ENCODE measurements at places on chromosomes 5 and 9. TPM values are rescaled to one million over a fixed set of nuclear protein-coding genes. Genes with fewer than 3 reads are reported as not detected.

F2RL2 gene
- total RNA-seq = 3.6 TPM

PAXX gene
- total RNA-seq = 31.5 TPM

ANKRD20A1 gene
- not detected for total RNA-seq

MTREX gene
- 198 TPM for total RNA-seq

LCN9 gene
- 2.4 TPM for total RNA-seq

TPPP gene
- not detected for total RNA-seq

GRCh38 chr9:87512311-87512710 is 14.6 kb downstream of the DAPK1 start:
- DNase-seq = no peak
- no peak overlapping the region for H3K4me3 ChIP-seq
- H3K27me3 ChIP-seq = no peaks in the 10 kb centered on the region
- peaks cover 7% of the 10 kb centered on the region for H3K4me1 ChIP-seq
- H3K27ac ChIP-seq = no peak overlapping the region
- H3K36me3 ChIP-seq = no peaks in the 10 kb centered on the region

DNA sequence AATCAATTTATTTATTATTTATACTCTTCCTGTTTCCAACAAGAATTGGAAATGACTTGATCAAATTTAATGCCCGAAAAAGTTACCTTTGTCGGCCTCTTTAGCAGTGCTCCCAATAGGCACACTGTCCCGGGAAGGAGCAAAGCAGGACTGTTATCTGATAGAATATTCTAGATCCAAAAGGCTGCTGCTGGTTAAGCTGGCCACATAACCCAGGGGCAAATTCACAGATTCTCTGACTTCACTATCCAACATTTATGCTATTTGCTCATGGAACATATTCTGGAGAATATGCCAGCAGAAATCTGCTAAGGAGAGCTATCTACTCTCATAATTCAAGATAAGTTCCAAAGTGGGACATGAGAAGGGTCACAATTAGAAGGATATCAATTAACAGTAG is 100.2 kb upstream of the DMAC1 start:
- H3K27me3 ChIP-seq = no peaks in the 10 kb centered on the region
- no peak for DNase-seq
- no peak overlapping the region for H3K4me3 ChIP-seq
- no peak overlapping the region for H3K27ac ChIP-seq

DNA sequence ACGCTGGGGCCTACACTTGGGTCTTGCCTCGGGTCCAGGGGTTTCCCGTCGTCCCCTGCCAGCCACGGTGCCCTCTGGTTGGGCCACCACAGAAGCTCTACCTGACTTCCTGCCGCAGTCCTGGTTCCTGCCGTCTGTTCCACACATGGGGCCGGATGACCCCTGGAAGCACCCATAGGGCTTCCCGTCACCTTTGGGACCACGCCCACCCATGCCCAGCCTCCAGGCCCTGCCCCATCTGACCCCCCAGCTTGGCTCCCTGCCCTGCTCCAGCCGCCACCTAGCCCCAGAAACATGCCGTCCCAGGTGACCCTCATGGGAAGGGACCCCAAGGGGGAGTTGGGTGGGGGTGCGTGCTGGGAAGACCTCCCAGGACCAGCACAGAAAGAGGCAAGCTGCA is 13.7 kb downstream of the MRPL36 start:
- H3K36me3 ChIP-seq = no peaks in the 10 kb centered on the region
- H3K27ac ChIP-seq = no peak overlapping the region
- H3K4me1 ChIP-seq = peaks cover 13% of the 10 kb centered on the region
- H3K27me3 ChIP-seq = no peaks in the 10 kb centered on the region

- H3K4me3 ChIP-seq = no peak overlapping the region
- H3K36me3 ChIP-seq = no peaks in the 10 kb centered on the region
- no peaks in the 10 kb centered on the region for H3K27me3 ChIP-seq
- DNase-seq = no peak
- H3K27ac ChIP-seq = no peak overlapping the region
These were observed 130.1 kb upstream of the ZNF608 start for GRCh38 chr5:124876566-124876965.

DNA sequence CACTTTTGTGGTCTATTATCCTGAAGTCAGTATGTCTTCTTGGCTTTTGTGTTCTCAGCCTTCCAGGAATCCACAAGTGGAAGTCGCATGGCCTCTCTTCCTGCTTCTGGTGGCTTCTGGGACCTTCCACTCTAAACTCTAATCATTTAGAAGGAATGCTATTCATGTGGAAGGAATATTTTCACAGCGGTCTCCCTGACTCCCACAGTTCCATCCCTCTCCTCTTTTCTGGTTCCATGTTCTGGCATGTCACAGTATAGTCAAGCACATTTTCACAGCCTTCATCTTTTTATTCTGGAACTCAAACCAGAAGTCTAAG is 7.3 kb upstream of the RAI14 start:
- no peak overlapping the region for H3K27ac ChIP-seq
- no peaks in the 10 kb centered on the region for H3K27me3 ChIP-seq
- H3K4me3 ChIP-seq = no peak overlapping the region
- H3K4me1 ChIP-seq = no peaks in the 10 kb centered on the region

GRCh38 chr9:91953718-91954117 is 3.7 kb upstream of the ROR2 start:
- H3K4me1 ChIP-seq = no peaks in the 10 kb centered on the region
- no peak overlapping the region for H3K27ac ChIP-seq
- no peak for DNase-seq
- no peaks in the 10 kb centered on the region for H3K36me3 ChIP-seq
- peaks cover 23% of the 10 kb centered on the region for H3K27me3 ChIP-seq

GRCh38 chr5:78756858-78757257 is 108.3 kb upstream of the LHFPL2 start:
- H3K27me3 ChIP-seq = no peaks in the 10 kb centered on the region
- no peak for DNase-seq
- no peak overlapping the region for H3K4me3 ChIP-seq
- no peak overlapping the region for H3K27ac ChIP-seq

DNA sequence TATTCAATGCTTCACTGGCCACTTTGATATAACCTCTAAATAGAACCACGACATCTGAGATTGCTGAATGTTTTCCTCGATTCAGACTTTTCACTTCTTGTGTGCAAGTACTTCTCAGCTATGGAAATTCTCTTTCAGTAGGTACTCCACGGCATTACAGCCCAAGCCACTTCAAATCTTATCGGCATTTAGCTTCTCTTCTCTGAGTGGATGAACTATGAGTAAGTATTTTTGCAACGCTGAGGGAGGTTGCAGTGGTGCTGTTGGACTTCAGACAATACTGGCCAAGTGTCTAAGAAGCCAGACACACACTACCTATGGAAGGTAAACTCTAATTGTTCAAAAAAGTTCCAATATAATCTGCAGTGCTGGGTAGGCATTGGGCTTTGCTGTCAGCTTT is 60.1 kb downstream of the FBN2 start:
- no peak for DNase-seq
- no peak overlapping the region for H3K27ac ChIP-seq
- no peaks in the 10 kb centered on the region for H3K27me3 ChIP-seq
- H3K36me3 ChIP-seq = no peaks in the 10 kb centered on the region
- H3K4me1 ChIP-seq = no peaks in the 10 kb centered on the region

GRCh38 chr5:116370886-116371285 is 203.7 kb downstream of the SEMA6A start:
- no peak for DNase-seq
- H3K4me1 ChIP-seq = peaks cover 3% of the 10 kb centered on the region
- no peak overlapping the region for H3K4me3 ChIP-seq
- no peaks in the 10 kb centered on the region for H3K36me3 ChIP-seq
- H3K27ac ChIP-seq = no peak overlapping the region
- H3K27me3 ChIP-seq = no peaks in the 10 kb centered on the region

DNA sequence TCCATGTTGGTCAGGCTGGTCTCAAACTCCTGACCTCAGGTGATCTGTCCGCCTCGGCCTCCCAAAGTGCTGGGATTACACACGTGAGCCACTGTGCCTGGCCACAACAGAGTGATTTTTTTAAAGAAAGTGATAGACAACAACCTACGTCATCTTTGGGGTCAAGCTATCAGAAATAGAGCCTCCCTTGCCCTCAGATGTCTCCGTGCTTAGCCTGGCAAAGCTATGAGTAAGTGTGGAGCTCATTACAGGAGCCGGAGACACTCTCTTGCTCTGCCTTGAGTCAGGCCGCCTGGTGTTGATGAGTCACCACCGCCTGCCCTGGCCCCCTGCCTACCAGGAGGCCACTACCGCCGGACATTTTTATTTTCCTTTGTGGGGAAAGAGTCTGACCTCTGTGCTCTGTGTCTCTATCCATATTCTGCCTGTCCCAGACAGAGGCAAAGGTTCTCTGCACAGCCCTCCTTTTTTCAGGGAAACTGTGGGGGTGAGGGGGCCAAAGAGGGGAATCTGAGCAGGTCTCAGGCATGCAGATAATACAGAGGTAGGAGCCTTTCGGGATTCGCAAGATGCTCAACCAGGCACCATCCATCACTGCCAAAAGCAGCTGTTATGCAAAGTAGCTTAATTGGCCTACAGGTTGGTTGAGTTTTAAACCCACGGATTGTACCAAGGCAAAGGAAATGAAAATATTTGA is 123.7 kb upstream of the CPEB4 start:
- DNase-seq = peak; percentile 32
- H3K27ac ChIP-seq = no peak overlapping the region
- peaks cover 4% of the 10 kb centered on the region for H3K4me1 ChIP-seq
- H3K27me3 ChIP-seq = no peaks in the 10 kb centered on the region
- H3K36me3 ChIP-seq = no peaks in the 10 kb centered on the region

DNA sequence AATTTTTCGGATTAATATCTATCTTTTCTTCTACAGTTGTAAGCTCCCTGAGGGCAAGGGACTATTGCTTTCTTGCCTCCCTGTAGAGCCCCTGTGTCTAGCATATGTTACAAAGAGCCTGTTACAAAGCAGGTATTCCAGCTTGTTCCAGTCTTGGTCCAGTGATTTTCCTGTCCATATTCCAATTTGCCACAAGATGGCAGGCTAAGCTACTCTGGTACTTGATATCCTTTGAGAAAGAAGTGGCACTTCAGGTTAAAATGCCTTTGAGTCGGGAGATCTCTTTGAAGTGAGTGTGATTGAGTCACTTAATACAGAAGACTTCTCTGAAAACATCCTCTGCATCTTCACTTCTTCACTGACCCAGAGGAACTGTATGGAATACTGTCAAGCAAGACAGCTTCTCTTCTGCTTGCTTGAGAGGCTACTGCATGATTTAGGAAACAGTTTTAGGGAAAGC is 24.5 kb downstream of the CAVIN4 start:
- H3K27ac ChIP-seq = no peak overlapping the region
- H3K4me3 ChIP-seq = no peak overlapping the region
- DNase-seq = peak; percentile 78

DNA sequence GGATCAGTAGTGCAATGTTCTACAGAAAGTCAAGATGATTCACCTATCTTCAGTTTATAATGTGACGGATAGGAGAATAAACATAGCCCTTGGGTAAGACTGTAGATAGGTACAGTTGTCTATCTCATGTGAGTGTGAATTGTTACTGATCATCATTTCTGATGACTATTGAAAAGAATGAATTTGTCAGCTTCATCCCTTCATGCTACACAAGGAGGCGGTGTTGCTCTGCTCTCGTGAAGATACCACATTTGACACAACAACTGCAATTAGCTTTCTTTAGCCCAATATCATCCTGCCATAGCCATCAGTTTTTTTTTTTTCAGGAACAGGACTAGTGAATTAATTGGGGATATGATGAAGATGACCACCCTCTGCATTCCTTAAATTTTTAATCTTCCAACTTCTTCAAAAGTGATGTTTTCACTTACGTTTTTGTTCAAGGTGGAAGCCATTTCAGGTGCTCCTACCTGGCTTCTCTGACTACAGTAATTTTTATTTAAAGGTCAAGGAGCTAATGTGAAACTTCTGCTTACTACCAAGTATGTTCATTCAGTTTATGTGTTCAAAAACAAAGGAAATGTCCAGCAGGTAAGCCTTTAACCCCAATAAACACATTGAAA is 152.9 kb upstream of the MOCS2 start:
- H3K27me3 ChIP-seq = no peaks in the 10 kb centered on the region
- no peaks in the 10 kb centered on the region for H3K36me3 ChIP-seq
- DNase-seq = peak; percentile 46
- no peak overlapping the region for H3K27ac ChIP-seq
- no peak overlapping the region for H3K4me3 ChIP-seq
- no peaks in the 10 kb centered on the region for H3K4me1 ChIP-seq

DNA sequence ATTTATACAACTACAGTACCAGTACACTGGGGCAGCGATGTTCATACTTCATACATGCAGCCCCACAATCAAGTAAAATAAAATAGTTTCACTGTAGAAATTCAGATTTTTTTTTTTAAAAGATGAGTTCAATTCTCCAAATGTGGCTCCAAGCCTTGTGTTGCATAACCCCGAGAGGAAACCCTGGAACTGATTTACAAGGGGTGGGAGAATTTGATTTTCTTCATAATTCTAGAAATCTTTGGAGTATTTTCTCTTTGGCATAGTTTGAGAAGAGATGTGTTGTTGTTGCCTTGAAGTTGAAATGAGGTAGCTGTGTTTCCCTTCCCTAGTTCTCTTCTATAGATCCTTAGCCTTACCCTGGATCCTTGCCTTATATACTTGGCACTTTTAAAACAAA is 3.1 kb downstream of the RHOBTB3 start:
- DNase-seq = no peak
- H3K4me1 ChIP-seq = peaks cover 3% of the 10 kb centered on the region
- H3K36me3 ChIP-seq = no peaks in the 10 kb centered on the region

DNA sequence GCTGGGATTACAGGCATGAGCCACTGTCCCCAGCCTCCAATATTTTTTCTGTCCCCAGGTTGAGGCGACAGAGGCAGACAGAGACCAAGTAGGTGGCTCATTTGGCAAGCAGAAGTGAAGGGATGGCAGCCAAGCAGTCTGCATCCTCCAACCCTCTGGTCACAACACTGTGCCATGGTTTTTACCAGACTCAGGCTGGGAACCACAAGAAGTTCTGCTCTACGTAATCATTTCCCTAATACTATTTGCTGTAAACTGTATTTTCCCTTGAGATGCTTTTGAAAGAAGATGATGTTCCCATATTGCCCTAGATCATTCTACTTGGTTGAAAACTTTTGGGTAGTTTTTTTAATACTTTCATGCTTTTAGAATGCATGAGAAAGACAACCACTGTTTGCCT is 40.5 kb downstream of the PTTG1 start:
- no peaks in the 10 kb centered on the region for H3K27me3 ChIP-seq
- no peaks in the 10 kb centered on the region for H3K36me3 ChIP-seq
- no peak for DNase-seq
- H3K27ac ChIP-seq = no peak overlapping the region
- no peaks in the 10 kb centered on the region for H3K4me1 ChIP-seq

DNA sequence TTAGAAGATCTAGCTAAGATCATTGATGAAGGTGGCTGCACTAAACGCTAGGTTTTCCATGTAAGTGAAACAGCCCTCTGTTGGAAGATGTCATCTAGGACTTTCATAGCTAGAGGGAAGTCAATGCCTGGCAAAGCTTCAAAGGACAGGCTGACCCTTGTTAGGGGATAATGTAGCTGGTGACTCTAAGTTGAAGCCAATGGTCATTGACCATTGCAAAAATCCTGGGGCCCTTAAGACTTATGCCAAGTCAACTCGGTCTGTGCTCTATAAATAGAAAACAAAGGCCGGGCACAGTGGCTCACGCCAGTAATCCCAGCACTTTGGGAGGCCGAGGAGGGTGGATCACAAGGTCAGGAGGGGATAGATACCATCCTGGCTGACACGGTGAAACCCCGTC is 26.6 kb upstream of the FIBCD1 start:
- H3K4me3 ChIP-seq = no peak overlapping the region
- DNase-seq = no peak
- no peaks in the 10 kb centered on the region for H3K4me1 ChIP-seq
- no peaks in the 10 kb centered on the region for H3K36me3 ChIP-seq

GRCh38 chr9:14303100-14303499 is 10.8 kb downstream of the NFIB start:
- H3K36me3 ChIP-seq = no peaks in the 10 kb centered on the region
- H3K27ac ChIP-seq = no peak overlapping the region

All from neural progenitor cell (in vitro differentiated cells).